ENCODE measurements at places on chromosomes 12 and 14.

GRCh38 chr12:26810330-26810729 is 22.7 kb downstream of the ITPR2 start:
- no peak for DNase-seq

DNA sequence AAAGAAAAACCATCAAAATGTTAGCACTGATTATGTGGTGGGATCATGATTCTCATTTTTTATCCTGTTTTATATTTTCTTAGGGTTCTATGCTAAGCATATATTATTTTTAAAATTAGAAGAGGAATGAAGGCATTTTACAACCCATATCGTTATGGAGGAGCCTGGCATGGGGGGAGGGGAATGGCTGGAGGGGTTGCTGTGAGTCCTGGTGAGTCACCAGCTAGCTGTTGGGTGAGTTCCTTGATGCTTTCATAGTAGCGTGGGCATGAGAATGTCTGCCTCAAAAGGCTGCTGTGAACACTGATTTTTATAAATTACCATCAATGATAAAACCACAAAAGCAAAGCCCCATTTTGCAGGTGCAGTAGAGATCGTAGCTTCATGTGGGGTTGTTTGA is 46.9 kb downstream of the C14orf132 start:
- no peak for DNase-seq

DNA sequence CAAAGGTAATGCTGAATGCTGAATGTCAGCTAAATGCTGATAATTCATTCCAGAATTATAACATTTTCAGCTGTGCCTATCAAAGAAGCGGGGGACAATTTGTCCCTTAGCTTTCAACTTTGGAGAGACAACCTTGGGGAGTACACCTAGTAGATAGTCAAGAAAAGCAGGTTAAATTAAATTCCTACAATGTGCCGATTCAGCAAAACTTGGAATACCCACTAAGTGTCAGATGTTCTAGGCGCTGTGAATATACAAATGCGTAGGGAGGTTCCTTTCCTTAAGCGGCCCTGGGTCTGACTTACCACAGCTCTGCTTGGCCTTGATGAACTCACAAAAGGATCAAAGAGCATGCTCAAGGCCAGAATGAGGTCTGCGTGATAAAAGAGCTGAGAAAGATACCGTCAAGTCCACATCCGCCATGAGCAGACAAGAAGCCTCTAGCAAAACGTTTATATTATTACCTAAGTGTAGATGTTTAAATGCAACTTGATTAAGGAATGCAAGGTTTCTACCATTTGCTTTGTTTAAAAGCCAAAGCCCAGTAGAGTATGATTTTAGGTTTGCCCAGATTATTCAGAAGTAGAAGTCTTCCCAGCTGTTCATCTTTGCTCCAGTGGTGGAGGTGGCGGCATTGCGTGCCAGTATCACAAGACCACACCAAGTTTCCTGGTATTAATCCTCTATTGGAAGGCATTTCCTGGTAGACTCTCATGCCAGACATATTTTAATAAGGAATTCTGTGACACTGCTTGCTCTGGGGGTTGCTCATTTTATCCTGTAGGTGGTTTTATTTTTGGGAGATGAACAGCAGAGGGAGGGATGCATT is 368.6 kb downstream of the DPF3 start:
- no peak for DNase-seq

- DNase-seq, result no peak
Observed at GRCh38 chr12:116274551-116275375, 2.7 kb downstream of the MED13L start.

GRCh38 chr12:25518512-25518911 is 34.6 kb downstream of the LMNTD1 start:
- no peak for DNase-seq

DNA sequence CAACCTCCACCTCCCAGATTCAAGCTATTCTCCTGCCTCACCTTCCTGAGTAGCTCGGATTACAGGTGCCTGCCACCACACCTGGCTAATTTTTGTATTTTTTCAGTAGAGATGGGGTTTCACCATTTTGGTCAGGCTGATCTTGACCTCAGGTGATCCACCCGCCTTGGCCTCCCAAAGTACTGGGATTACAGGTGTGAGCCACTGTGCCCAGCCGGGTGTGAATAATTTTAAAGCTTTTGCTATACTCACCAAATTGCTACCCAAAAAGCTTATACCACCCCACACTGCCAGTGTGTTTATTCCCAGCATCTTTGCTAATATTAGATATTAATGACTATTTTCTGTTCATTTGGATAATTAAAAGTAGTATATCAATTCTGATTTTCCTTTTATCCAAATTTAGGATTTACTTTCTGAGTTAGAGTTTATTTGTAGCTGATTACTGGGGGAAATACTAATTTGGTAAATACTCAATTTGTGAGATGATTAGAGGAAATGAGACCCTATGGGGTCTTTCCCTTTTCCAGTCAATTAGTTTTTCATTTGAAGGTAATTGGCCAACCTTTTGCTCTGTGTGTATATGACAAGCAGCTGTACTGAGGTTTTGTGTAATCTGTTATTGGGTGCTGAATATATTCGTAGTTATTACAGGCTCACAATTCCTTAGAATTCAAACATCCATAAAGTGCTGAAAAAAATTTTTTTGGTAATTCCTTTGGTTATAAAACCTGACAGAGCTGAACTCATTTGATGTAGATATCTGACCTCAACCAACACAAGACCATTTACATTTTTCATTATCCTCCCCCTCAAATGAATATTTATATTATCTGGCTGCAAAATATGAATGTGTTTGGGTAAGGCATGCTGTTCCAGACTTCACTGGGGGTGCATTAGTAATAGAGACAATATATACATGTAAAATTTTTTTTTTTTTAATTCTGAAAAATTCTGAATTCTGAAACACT is 73.6 kb downstream of the ANO6 start:
- no peak for DNase-seq

DNA sequence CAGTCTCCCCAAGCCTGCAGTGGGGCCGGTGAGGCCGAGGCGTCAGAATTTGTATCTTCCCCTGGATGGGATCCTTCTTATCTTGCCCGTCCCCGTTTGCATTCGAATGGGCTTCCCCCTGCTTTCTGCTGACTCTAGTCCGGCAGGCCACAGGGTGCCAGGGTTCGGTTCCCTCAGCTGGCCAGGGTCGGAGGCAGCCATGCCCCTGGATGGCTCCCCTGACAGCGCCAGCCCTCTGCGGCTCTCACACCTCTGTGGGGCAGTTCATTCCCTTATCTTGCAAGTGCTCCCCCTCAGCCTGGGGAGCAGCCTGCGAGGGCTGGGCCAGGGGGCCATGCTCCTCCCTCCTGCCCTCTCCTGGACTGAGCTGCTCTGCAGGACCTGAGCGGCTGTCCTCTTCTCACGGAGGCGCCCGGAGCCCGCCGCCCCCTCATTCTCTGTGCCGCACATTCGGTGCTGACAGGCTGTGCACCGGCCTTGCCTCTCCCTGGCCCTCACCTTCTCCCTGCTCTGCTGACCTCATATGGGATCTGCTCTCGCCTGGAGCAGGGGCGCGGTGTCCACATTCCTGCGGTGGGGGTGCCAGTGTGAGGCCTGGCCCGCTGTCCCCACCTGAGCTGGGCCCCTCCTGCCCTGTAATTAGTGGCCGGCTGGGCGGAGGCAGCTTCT is 32.8 kb downstream of the KIF26A start:
- no peak for DNase-seq
